ENCODE measurements at places on chromosomes 12 and 14.

DNA sequence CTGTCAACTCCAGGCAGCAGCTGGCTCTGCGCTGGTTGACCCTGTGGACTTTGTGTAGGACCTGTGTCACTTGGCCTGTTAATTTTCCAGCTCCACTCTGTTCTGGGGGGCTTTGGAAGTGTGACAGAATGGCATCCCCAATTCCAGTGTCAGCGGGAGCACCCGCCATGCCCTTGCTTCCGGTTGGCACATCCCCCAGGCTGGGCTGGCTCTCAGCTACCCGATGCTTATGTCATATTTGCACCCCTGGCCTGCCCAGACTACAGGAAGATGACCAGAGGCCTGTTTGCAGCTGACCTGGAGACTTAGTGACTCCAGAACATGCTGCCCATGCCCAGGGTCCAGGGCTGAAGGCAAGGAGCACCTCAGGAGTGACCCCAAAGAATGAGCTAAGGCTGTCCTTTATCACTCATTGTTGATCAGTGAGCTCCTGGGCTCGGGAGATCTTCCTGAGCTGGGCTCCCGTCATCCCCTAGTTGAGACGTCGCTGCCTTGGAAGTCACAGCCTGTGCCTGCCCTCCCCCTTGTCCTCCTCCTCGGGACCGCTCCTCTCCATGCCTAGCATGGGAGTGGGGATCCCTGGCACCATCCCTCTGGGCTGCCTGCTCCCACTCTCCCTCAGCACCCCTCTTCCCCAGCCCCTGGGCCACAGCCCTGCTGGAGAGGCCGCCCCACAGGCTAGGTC is 163.4 kb upstream of the RTL1 start:
- DNase-seq = no peak

DNA sequence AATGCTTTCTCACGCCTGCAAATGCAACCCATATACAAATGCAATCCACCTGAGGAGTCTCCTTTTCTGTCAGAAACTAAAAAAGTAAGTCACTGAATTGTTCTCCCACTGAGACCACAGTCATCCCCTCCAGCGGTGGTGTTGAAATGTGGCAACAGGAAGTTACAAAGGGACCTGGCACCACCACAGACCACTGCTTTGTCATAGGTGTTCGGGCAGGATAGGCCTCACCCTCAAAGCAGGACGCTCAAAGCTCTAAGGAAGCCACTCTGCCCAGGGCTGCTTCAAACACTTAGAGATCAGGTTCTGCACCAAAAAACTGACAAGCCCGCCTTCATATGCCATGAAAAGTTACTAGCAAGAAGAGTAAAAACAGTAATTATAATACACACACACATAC is 11.3 kb downstream of the PHLDA1 start:
- no peak for DNase-seq

- DNase-seq = no peak
These were observed 202.5 kb downstream of the CALM1 start for GRCh38 chr14:90599339-90599738.

- peak; percentile 23 for DNase-seq
These were observed 75.9 kb upstream of the RGS6 start for GRCh38 chr14:71856199-71856919.

DNA sequence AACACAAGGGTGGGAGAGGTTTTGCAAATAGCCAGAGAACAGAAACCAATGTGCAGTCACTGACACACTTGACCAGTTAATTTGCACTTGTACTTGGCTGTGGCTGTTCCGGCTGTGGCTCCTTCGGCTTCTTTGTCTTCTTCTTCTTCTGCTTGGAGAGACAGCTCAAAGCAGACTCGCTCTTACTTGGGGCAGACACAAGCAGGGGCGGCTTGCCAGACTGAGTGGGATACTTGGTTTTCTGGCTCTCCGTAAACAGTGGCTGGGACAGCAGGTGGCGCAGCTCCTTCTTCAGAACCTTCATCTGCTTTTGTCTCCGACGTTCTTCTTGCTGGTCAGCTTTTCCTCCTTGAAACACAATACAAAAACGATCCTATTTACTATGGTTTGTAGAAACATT is 25.0 kb downstream of the OTUB2 start:
- DNase-seq = no peak

DNA sequence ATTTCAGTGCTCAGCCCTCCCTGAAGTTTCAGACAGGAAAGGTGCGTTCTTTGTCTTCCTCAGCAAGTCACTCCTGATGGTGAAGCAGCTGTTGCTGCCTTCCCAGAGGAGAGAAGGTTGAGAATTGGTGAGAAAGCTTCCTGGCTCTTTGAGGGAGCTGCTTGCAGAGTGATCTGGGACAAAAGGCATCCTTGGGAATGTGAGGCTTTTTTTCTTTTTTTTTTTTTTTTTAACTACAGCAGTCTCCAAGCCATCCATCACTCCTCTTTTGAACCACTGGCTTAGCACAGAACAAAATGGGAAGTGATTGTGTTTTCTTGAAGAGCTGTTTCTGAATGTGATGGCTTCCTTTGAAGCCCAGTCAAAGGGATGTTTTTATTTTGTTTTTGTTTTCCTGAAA is 120.4 kb upstream of the LRIG3 start:
- DNase-seq = peak; percentile 26

DNA sequence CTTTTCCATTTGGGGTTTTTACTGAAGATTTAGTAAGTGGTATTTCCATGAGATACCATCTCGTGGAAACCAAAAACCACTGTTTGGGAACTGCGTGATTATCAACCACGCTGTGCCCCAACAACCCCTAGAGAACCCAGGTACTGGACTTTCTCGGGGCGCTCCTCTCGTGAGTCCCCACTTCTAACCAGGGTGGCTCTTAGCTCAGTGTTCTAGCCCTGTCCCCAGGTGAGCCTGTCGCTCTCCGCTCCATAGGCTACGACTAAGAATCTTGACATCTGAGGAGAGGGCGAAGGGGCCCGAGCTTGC is 686 bp downstream of the MCRS1 start:
- no peak for DNase-seq

DNA sequence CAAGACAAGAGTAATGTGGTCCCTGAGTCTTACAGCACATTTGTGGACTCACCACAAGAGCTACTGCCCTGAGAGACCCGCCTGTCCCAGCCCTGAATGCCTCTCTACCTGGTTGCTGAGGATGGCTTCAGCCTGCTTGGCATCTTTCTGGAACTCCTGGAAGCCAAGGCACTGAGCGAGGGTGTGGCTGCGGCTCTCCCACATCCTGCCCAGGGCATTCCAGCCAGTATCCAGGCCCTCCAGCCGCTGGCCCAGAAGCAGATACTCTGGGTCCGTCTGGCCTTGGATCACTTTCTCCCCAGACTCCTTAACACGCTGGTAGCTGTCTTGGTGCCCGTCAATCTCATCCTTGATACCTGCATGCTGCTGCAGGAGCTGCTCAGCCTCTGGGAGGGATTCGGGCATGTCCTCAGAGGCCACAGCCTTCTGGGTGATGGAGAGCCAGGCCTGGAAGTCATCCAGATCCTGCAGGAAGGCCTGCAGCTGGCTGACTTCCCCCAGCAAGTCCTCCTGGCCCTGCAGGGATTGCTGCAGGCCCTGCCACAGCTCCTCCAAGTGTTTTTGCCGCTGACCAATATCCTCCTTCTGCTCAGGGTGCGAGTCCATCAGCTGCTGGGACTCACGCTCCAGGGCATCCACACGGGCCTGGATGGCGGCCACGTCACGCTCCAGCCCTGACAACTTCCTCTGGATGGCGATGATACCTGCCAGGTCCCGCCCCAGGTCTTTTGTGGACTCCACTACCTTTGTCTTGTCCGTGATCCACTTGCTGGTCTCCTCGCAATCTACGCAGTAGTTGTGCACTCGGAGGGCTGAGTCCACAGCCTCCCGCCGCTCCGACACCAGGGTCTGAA is 82.3 kb downstream of the PLEKHG3 start:
- DNase-seq = no peak

- DNase-seq = no peak
These were observed 15.4 kb upstream of the PLEKHG3 start for GRCh38 chr14:64688811-64689281.

DNA sequence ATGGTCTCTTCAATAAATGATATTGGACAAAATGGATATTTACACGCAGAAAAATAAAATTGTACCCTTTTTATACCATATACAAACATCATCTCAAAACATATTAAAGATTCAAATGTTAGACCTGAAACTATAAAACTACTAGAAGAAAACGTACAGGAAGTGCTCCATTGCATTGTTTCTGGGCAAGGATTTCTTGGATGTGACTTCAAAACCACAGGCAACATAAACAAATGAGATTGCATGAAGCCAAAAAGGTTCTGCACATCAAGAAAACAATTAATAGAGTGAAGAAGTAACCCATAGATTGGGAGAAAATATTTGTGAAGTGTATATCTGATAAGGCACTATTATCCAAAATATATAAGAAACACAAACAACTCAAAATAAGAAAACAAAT is 812.4 kb downstream of the NRXN3 start:
- no peak for DNase-seq

DNA sequence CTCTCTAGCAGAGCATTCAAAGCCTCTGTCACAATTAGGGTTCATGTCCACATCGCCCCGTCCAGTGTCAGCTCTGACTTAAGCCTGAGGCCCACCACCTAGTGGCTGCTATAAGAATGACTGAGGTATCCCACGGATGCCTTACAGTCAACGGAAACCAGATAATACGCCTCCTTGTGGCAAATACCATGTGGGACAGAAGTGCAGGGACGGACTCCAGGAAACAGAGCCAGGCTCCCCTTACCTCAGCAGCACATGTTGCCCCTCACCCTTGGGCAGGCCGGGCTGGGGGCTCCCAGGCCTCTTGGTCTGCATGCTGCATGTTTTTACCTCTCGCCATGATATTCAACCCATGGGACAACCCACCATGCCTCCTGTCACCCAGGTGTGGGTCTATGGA is 86.3 kb downstream of the VWF start:
- DNase-seq = peak; percentile 85

DNA sequence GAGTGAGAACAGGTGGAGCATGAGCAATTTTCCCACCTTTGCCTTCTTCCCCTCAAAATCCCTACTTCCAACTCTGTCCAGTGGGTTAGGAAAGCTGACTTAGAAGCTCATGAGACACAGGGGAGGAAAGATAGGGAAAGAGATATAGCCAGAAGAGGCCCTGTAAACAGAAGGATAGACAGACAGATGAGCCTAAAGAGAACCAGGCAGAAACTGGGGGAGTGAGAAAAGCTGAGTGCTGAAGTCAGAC is 5.0 kb downstream of the AJUBA start:
- DNase-seq = no peak

DNA sequence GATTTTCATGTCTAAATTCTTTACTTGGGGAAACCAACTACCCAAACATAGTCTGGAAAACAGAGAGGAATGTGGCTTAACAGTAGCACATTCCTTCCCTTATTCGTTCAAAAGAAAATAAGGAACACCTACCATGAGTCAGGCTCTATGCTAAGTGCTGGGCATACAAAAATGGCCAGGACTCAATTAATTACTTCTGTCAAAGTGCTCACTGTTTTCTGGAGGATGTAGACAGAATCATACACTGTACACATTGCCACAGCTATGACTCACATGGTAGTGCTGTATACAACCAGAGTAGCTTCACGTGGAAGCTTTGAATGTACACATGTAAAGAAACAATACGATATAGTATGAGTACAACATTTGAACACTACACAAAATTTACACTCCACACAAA is 50.1 kb downstream of the SLC25A21 start:
- no peak for DNase-seq

- DNase-seq = no peak
These were observed 38.7 kb upstream of the TBX5 start for GRCh38 chr12:114444422-114445279.

DNA sequence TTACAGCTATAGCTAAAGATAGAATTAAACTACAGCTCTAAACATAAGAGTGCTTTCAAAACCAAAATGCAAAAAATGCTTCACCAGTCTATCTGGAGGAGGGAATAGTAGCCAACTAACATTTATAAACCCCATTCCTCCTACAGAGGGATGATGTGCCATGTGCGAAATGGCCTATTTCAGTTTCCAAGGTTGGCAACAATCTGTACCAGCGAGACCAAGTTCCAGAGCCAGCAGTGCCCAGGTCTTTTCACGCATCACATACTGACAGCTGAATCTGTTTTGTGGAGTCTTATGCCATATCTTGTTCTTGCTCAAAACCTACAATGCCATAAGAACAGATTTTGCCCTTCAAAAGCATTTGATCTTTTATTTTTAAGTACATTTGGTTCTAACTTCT is 24.5 kb downstream of the NELL2 start:
- DNase-seq = no peak

DNA sequence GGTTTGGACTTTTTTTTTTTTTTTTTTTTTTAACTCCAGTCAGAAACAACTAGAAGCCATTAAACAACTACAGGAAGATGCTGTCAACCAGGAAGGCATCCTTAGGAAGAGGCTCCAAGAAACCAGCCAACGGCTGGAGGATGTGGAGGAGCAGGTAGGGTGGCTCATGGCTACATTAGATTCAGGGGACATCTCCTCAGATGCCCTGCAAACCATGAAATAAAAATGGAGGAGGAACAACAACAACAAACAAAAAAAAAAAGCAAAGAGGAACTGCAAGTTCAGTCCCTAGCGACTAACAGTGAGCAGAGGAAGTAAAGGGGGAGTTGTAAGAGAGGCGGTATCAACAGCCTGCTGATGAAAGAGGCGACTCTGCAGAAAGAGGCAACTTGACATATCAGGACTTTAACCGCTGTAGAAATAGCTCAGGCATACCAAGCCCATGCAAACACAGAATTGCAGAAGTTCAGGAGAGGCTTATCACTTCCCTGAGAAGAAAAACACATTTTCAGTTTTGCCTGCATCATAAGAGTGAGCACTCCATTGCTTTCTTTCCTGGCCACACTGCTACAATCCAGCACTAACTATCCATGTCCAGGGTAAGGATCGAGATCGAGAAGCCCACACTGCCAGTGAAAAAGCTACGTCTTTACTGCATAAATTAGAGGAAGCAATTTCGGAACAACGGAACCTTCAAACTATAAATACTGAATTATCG is 103.5 kb upstream of the BCAT1 start:
- DNase-seq = peak; percentile 92

- no peak for DNase-seq
These were observed 145.3 kb downstream of the SLC5A8 start for GRCh38 chr12:101064721-101065120.

- DNase-seq = no peak
These were observed 29.5 kb upstream of the C12orf50 start for GRCh38 chr12:88058719-88059077.
